Activated naive CD8-positive, alpha-beta T cell treated with anti-CD3 and anti-CD28 coated beads, Interleukin-2, amount 50 U/mL, for 24 hours (primary cell): ENCODE measurements at places on chromosomes 4 and X.

DNA sequence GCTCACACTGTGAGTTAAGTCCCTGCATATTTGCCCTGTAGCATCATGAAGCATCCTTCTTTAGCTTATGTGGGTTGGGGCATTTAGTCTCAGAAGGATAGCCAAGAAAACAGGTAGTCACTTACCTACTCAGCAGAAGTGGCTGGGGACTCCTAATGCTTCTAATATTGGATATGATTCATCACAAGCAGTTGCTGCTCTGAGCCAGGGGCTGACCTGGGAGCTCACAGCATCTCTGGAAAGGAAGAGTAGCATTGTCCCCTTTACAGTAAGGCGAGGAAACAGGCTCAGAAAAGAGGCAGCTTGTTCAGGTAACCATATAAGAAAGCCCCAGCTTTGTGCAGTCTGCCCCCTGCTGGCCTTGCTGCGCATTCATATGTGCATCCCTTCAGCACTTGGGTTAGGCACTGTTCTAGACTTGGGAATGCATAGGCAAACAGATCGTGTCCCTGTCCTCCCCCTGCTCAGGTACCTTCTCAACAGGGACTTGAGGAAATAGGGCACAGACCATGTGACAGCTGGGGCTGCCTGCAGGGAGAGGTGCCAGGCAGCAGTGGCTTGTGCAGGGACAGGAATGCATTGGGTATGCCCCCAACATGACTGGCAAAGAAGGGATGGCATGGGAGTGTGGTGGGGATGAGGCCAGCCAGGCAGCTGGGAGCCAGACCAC is 35.7 kb upstream of the TBC1D14 start:
- H3K27ac ChIP-seq: no peak overlapping the region
- H3K27me3 ChIP-seq: no peaks in the 10 kb centered on the region
- peak; percentile 80 for DNase-seq
- no peak overlapping the region for H3K4me3 ChIP-seq
- no peaks in the 10 kb centered on the region for H3K4me1 ChIP-seq

DNA sequence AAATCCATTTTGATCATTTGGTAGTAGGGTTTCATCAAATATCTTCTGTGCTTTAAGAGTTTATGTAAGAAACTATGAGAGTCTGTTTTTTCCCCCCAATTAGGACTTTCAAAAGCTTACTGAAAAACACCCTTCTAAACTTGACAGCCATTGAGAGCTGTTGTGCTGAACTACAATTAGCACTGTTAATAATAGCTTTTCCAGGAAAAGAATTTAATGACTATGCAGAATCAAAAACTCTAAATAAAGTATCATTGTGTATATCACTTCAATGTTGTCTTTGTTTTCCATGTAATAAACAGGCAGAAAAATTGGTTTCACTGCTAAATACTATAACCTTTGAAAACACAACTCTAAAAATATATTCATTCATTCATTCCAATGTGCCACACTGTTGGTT is 121.4 kb upstream of the PDE5A start:
- no peaks in the 10 kb centered on the region for H3K27me3 ChIP-seq
- H3K4me1 ChIP-seq: no peaks in the 10 kb centered on the region
- no peak overlapping the region for H3K4me3 ChIP-seq
- no peaks in the 10 kb centered on the region for H3K36me3 ChIP-seq
- no peak overlapping the region for H3K27ac ChIP-seq

DNA sequence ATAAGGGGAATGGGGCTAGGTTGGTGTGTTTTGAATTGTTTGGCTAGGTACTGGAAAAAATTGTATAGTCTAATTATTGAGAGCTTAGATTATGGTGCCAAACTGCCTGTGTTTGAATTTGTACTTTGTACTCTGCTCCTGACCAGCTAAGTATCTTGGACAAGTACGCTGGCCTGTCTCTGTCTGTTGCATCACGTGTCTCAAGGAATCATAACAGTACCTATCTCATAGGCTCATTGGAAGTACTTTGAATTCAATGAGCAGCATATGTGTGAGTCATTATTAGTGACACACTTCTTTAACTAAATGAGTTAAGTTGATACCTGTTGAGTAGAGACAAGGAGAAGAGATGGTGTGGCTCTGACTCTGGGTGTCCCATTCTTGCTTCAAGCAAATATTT is 69.5 kb upstream of the MND1 start:
- H3K36me3 ChIP-seq: no peaks in the 10 kb centered on the region
- no peak overlapping the region for H3K4me3 ChIP-seq
- no peak for DNase-seq
- H3K4me1 ChIP-seq: no peaks in the 10 kb centered on the region
- no peak overlapping the region for H3K27ac ChIP-seq

DNA sequence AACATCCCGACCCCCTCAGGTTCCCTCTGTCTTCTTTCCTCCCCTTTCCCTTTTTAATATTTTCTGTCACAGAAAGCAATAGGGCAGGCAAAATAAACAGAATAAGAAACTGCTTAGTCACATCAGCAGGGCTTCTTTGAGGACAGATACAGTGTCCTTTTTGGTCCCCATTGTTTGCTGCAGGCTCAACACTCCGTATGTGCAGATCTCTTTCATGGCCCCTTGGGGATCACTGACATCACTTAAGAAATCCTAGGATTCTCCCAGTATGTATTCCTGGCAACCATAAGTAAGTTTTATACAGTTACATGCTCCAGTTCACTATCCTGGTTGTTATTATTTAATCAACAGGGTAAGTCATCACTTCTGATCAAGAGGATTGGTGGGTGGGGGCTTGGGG is 448.0 kb downstream of the NKX6-1 start:
- no peaks in the 10 kb centered on the region for H3K27me3 ChIP-seq
- no peak overlapping the region for H3K4me3 ChIP-seq
- H3K27ac ChIP-seq: no peak overlapping the region
- no peak for DNase-seq
- H3K36me3 ChIP-seq: no peaks in the 10 kb centered on the region

GRCh38 chr4:186272699-186273391 is 6.9 kb downstream of the F11 start:
- no peak for DNase-seq
- no peak overlapping the region for H3K4me3 ChIP-seq
- H3K4me1 ChIP-seq: no peaks in the 10 kb centered on the region
- no peaks in the 10 kb centered on the region for H3K36me3 ChIP-seq

GRCh38 chr4:20194123-20195013 is 57.3 kb upstream of the SLIT2 start:
- H3K4me3 ChIP-seq: no peak overlapping the region
- H3K36me3 ChIP-seq: no peaks in the 10 kb centered on the region
- DNase-seq: no peak
- H3K27ac ChIP-seq: no peak overlapping the region
- H3K27me3 ChIP-seq: no peaks in the 10 kb centered on the region

DNA sequence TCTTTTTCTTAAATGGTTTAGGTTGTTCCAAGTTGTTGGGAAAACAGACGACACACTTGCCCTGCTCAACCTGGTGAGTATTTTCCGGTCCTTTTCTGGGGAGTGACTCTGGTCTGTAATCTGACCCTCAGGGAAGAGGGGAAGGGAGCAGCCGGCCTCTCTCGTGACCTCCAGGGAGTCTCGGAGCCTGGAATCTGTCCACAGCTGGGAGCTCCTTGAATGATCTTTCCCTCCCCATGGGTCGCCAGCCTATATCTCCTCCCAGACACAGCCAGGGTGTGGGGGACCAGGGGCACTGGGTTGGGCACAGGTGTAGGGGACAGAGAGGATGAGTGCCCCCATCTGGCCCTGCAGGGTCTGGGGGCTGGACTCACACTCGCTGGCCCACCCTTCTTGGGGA is 18.9 kb downstream of the TMEM175 start:
- no peak overlapping the region for H3K4me3 ChIP-seq
- no peak for DNase-seq
- no peak overlapping the region for H3K27ac ChIP-seq

DNA sequence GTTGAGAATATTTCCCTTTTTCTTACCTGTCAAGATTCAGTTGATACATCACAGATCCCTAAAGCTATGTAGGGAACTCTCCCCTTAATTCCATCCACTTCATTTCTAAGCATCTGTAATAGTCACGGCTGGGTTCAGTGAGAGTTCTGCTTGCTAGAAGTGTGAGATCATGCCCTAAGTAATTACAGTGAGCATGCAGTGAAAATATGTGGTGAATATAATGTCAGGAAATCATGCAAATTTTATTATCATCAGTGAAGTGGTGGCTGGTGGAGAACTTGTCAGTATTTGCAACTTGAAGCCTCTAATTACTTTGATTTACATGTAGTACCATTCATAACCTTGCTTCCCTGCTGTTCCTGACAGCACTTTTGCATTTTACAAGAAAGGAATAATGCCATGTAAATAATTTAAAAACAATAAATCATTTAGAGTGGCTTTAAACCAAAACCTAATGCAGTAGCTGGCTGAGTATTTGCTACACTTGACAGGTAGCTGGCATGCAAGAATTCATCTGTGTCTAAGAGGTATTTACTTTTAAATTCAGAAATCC is 28.3 kb upstream of the CFAP299 start:
- H3K36me3 ChIP-seq: no peaks in the 10 kb centered on the region
- H3K4me3 ChIP-seq: no peak overlapping the region
- DNase-seq: no peak
- peaks cover 26% of the 10 kb centered on the region for H3K27me3 ChIP-seq
- H3K4me1 ChIP-seq: no peaks in the 10 kb centered on the region

DNA sequence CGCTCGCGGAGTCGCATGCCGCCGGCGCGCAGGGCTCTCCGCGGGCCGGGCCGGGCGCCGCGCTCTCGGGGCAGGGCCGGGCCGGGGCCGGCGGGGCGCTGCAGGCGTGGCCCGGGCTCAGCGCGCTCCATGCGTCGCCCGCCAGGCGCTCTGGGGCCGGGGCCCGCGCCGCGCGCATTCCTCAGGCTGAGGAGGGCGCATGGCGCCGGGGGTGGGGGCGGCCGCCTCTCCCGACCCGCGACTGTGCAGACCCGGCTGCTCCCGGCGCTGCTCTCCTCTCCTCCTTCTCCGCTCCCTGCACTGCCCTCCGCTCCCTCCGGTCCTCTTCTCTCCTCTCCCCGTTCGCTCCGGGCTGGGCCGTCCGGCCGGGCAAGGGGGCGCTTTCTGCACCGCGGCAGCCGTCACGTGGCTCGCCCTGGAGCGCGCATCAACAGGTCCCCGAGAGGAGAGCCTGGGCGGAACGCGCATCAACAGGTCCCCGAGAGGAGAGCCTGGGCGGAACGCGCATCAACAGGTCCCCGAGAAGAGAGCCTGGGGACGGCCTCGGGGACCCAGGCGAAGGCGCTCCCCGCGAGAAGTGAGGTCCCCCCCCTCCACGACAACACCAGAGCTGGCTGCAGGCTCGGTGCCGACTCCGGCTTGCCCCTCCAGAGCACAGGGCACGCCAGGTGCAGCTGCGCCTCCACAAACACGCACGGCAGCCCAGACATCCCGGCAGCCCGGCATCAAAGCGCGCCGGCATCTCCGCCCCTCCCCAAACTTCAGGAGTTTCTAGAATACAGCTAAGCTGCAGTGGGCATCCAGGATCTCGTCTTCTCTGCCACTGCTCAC is 12.9 kb downstream of the PPP2R3B start:
- peaks cover 4% of the 10 kb centered on the region for H3K36me3 ChIP-seq
- peaks cover 28% of the 10 kb centered on the region for H3K27me3 ChIP-seq
- no peak overlapping the region for H3K27ac ChIP-seq
- peak; percentile 42 for DNase-seq
- H3K4me1 ChIP-seq: peaks cover 39% of the 10 kb centered on the region
- H3K4me3 ChIP-seq: peak overlapping the region; percentile 77

DNA sequence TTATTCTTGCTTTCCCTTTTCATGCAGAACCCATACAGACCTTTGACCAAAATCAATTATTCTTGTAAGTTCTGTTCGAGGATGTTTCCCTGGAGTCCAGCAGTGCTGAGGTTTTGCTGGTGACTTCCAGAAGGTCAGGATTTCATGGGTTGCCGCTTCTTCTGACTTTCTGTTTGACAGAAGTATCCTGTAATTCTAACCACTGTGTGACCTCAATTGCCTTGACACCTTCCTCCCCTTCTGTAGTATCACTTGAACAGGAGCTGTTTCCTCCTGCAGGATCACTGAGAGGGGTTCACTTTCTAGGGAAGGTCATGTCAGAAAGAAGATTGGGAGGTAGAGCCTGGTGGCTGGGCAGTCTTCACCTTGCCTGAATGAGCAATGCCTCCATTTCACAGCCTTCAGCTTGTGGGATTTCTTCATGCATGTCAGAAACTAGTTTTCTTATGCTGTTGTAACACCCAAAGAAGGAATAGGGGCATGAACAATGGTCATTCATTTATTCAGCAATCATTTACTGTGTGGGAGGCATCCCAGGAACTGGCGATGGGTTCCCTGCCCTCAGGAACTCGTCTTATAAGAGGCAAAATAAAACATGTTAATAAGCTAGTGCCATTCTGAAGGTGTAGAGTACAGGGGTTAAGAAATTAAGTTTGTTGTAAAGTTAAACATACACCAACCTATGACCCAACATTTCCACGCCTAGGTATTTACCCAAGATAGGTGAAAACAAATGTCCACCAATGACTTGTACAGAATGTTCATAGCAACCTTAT is 205.9 kb downstream of the SOWAHB start:
- H3K4me1 ChIP-seq: peaks cover 15% of the 10 kb centered on the region
- H3K4me3 ChIP-seq: no peak overlapping the region
- no peak overlapping the region for H3K27ac ChIP-seq
- H3K27me3 ChIP-seq: peaks cover 72% of the 10 kb centered on the region
- H3K36me3 ChIP-seq: no peaks in the 10 kb centered on the region

GRCh38 chr4:55008166-55009056 is 117.0 kb downstream of the KDR start:
- H3K36me3 ChIP-seq: no peaks in the 10 kb centered on the region
- no peaks in the 10 kb centered on the region for H3K4me1 ChIP-seq
- no peak overlapping the region for H3K27ac ChIP-seq
- DNase-seq: peak; percentile 2
- peaks cover 10% of the 10 kb centered on the region for H3K27me3 ChIP-seq
- no peak overlapping the region for H3K4me3 ChIP-seq

- no peaks in the 10 kb centered on the region for H3K27me3 ChIP-seq
- no peak overlapping the region for H3K27ac ChIP-seq
- DNase-seq: no peak
- H3K4me3 ChIP-seq: no peak overlapping the region
- no peaks in the 10 kb centered on the region for H3K4me1 ChIP-seq
Measured at GRCh38 chr4:25813448-25814106, 49.2 kb downstream of the SEL1L3 start.

- H3K4me3 ChIP-seq: no peak overlapping the region
- no peaks in the 10 kb centered on the region for H3K36me3 ChIP-seq
- H3K27ac ChIP-seq: no peak overlapping the region
- no peak for DNase-seq
Measured at GRCh38 chr4:1493540-1494287, 87.5 kb upstream of the NKX1-1 start.

DNA sequence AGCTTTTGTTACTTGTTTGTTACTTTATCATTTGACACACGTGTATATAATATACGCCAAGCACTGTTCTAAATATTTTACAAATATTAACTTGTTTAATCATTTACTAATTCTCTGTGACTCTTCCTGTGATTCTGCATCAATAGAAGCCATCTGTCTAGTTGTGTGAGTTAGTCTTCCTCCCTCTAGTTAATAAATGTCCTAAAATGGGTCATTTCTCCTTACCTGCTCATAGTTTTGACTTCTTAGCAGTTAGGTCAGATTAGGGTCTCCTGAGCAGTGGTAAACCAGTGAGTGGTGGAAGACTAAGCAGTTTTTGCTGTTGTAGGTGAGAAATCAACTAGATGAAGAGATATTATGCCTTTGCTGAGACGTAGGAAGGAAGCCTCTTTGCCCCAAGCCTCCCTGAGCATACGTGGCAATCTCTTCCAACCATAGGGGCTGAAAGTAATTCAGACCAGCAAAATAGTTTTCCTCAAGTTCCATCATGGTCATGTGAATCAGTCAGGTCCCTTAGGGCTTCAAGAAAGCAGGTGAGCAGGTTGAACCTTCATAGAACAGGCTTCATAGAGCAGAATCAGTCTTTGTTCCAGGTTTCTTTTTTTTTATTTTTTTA is 38.7 kb upstream of the THOC2 start:
- no peaks in the 10 kb centered on the region for H3K36me3 ChIP-seq
- no peak for DNase-seq
- no peaks in the 10 kb centered on the region for H3K27me3 ChIP-seq
- no peaks in the 10 kb centered on the region for H3K4me1 ChIP-seq
- no peak overlapping the region for H3K27ac ChIP-seq
